ENCODE measurements at places on chromosomes 4 and X. TPM values are rescaled to one million over a fixed set of nuclear protein-coding genes. Genes with fewer than 3 reads are reported as not detected.

DNA sequence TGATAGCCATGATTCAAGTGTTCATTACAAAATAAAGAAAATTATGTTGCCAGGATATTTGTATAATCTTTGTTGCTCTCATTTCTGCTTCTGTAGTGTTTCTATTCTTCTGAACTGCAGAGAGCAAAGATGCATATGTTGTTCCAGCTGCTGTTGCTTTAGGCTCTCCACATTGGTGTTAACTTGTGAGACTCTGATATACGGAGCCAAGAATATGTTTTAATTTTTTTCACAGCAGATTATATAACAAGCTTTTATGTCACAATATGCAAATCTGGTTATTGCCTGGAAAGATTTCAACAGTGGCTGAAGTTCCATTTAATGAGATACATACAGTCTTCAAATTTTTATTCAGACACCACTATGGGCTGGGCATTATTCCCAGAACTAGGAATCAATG lies 655.0 kb downstream of the GRXCR1 start:
- DNase-seq: no peak

GRCh38 chr4:142663828-142664227 lies 182.3 kb downstream of the INPP4B start:
- no peak for DNase-seq

DNA sequence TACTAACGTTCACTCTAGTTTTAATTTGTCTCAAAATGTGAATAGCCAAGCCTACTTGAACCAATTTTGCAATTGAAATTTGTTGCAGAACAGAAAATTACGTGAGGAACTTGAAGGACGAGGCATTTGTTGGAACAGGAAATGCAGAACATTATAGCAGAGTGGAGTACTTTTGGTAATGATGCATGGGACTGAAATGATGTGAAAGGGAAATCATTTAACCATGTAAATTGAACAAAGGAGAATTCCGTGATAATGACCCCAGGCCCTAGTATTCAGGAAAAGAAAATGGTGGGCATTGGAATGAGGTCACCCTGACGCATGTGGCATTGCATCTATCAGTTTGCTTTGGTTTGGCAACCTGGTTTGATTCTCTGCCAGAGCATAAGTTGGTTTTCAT lies 44.9 kb upstream of the BEND4 start:
- DNase-seq: no peak

DNA sequence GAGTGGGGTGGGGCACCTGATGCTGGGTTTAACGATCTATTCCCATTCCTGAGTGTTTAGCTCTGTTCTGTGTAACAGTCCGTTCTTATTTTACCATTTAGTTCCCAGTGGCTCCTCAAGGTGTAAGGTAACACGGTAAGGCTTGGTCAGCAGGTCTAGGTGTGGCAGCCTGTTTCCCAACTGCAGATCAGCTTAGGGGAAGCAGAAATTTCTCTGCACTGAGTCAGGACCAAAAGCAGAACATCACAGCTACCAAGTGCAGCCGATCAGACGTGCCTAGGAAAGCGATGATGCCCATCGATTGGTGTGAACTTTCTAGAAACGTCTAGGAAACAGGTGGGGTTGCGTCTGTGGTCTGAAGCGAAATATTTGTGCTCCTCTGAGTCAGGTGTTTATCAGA lies 240.1 kb downstream of the STIM2 start:
- DNase-seq: no peak

GRCh38 chr4:25155947-25156346 lies 4.3 kb downstream of the SEPSECS start:
- no peak for DNase-seq

DNA sequence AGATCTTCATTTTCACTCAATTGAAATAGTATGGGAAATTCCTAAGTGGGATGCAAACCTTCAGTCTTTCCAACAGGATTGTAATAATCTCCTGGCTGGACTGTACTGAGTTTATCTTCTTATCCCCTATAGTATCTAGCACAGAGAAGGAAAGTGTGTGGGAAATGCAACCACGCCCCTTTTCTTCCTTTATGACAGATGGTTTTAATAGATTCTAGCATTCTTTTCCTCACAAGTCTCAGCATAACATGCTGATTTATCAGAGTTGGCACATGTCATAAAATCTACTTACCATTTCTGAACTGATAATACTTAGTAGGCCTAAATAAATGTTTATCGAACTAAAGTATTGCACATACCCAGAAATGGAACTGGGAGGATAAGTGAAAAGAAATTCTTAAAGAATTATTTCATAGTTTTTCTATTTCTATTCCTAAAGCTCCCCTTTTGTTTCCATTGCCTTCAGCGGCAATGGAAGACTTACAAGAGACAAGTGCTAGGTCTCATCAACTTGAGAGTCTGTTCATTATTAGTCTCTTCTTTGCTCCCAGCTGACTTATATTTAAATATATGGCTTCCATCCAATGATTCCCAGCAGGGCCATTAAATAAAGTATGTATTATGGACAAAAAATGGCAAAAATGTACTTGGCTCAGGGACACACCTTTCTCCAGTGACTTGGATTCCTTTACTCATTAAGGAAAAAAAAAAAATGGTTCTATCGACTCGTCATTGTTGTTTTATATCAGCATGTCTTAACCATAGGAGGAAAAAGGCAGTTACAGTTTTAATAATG lies 484.5 kb downstream of the IL1RAPL1 start:
- DNase-seq: no peak

DNA sequence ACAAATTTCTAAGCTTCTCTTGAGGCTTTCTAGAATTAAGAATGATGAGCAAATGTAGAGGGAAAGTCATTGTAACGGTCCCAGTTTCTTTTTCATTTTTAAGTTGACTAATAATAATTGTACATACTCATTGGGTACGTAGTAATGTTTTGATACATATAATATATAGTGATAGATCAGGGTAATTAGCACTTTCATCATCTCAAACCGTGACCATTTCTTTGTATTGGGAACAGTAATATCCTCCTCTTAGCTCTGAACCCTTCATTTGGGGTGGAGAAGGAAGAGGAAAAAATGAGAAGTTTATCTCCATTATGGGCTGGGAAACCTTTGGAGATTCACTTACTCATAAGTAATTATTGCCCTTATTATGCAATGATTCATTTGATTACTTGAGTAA lies 39.0 kb upstream of the GBA3 start:
- DNase-seq: no peak

- no peak for DNase-seq
These were observed 58.4 kb downstream of the RXFP1 start for GRCh38 chr4:158580064-158580463.

- DNase-seq: no peak
These were observed 305.7 kb downstream of the DHX15 start for GRCh38 chr4:24278693-24279092.

DNA sequence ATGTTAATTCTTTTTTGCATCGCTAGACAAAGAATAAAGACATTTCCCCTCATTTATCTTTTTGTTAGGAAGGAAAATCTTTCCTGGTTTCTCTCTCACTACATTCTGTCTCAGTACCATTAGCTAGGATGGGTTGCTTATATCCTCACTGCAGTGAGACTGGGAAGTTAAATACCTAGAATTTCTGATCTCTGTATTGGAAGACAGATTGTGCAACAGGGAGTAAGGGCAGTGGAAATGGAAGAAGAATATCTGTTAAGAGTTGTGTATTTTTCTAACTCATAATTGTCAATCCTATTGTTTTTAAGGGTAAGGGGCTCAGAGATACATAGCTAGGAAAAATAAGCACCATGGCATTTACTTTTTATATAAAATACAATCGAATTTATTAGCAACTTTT lies 19.6 kb downstream of the PTPN13 start:
- DNase-seq: no peak

GRCh38 chr4:101948951-101949350 lies 158.4 kb downstream of the BANK1 start:
- DNase-seq: no peak

Gene ZNF157
- total RNA-seq: 0.29 TPM

GRCh38 chrX:103883533-103883932 lies 51.5 kb upstream of the RAB9B start:
- no peak for DNase-seq

Gene MEPE
- not detected for total RNA-seq

Gene NDUFC1
- total RNA-seq: 69.4 TPM

GRCh38 chrX:68358679-68359078 lies 74.6 kb downstream of the OPHN1 start:
- DNase-seq: no peak

DNA sequence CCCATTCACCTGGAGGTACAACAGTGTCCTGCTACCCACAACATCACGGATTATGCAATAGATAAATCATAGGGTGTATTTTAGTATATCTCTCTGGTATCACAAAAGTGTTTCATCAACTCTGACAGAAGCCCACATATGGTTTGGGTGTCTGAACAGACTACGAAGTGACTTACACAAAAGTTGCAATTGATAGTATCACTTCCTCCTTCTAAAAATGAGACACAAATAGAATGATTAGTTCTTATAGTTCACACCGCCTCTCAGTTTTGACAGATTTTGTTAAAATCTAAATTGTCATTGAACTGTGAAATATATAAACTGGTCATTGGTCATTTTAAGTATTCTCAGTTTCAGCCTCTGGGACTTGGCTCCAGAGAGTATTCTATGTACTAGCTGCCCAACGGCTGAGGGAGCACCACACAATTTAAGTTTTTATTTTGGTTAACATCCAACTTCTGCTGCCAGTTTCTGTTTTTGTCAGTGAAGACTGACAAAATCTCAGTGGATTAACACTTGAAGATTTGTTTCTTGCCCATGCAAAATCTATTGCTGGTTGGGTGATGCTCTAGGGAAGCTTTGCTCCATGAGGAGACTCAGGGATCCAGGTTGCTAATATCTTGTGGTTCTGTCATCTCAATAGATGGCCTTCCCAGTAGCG lies 113.8 kb upstream of the PUDP start:
- DNase-seq: no peak

- no peak for DNase-seq
These were observed 32.7 kb upstream of the PROM1 start for GRCh38 chr4:16116493-16116990.

DNA sequence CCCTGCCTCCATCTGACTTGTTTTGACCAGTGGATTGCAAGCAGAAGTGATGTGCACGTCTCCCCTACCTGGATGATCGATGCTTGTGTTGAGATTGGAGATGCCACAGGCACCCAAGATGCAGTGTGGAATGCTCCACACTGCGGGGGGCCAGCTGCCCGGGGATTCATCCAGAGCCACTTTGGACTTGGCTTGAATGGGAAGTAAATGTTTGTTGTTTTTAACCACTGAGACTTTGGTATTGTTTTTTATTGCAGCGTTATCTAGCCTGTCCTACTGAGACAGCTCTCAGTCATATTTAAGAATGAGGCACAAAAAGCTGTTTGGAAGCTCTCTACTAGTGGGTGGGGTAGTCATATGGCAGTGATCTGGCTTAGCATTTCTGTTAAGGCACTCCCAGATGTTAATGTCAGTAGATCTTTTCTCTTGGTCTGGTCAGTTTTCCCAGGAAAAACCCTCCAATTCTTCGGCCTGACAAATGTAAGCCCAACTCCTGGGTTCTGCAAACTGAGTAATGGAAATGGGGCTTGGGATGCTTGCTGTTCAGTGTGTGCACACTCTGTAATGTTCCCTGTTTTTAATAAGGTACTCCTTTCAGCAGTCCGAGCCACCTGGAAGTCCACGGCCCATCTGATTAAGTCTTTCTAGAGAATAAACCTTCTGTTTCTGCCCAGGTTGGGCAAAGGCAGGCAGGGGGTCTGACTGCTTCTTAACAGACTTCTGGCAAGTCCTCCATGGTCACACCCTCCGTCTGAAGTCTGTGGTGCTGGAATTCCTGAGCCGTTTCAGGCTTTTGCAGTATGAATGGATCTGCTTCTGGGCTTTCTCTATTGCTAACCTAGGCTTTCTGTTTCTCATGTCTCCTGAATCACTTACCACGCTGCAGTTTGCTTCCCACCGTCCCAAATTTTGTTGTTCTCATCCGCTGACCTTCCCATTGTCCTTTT lies 74.8 kb downstream of the WWC2 start:
- DNase-seq: no peak

- no peak for DNase-seq
These were observed 116.1 kb downstream of the CNKSR2 start for GRCh38 chrX:21490341-21490740.

Gene NDNF
- 45.2 TPM for total RNA-seq

DNA sequence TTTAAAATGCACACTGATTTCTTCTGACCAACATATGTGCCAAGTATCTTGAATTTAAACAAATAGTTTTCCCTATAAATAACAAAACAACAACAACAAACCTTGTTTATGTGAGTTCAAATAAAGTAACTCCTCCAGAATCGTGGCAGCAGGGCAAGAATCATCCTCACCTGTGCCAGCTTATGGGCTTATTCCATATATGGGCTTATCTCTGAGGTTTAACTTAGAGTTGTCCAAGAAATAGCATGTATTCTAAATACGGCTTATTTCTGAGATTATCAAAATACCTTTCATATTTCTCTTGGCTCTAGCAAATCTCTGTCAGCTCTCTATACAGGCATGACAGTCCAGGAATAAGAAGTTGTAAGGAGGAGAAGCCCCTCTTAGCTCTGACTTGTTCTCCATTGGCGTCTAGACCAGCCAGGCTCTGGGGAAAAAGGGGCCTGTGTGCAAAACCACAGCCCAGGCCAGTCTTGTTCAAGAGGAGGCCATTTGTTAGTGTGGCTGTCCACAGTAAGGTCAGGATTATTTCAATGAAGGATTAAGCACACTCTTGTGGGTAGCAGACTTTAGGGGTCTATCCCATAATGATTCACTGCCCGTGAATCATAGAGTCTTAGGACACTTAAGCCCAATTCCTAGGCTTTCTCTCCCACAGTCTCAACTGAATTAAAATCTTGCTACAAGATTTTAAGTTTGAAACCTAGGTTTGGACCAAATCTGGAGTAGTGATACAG lies 63.2 kb downstream of the FRAS1 start:
- no peak for DNase-seq

GRCh38 chr4:58761563-58761962 lies 1651.4 kb upstream of the IGFBP7 start:
- DNase-seq: no peak

Gene DCAF8L1
- not detected for total RNA-seq

GRCh38 chrX:125895518-125895917 lies 270.6 kb downstream of the DCAF12L2 start:
- no peak for DNase-seq

DNA sequence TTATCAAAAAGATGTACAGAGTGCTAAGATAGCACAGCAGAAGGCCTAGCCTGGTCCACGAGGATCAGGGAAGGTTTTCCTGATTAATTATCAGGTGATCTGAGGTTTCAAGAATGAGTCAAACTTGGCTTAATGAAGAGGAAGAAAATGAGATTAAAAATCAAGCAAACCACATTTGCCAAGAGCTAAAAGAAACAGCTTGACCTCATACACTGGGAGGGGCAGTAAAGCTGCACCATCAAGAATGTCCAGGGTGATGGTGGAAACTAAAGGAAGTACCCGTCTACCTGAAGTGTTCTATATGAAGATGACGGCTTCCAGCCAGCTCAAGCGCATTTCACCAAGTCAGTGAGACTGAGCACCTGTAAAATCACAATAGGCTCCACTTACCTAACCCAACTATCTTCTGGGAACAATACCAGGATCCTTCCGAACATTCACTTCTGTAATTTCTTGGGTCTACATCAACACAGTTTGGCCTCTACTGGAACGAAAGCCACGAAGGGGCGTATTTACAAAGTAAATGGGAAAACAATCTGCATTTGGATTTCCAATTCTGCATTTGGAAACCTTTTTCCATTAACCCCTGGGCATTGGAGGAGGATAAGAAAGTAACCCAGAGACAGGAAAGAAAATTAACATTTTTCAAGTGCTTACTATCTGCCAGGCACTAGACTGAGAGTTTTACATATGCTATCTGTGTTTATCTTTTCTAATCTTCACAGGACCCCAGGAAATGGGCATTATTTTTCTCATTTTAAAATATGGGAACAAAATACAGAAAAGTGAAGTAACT lies 114.0 kb upstream of the DCLK2 start:
- DNase-seq: no peak

Gene TREX2
- 0.63 TPM for total RNA-seq

Gene SERPINA7
- total RNA-seq: 0.26 TPM

Gene TEX11
- total RNA-seq: 0.14 TPM

Measured in mucosa of gallbladder (tissue), 1 donor.